MCF 10A (cell line): ENCODE measurements at places on chromosomes 5 and 9. TPM values are rescaled to one million over a fixed set of nuclear protein-coding genes. Genes with fewer than 3 reads are reported as not detected.

- DNase-seq = peak; percentile 52
Measured at GRCh38 chr5:127985811-127986325, 97.7 kb upstream of the SLC12A2 start.

DNA sequence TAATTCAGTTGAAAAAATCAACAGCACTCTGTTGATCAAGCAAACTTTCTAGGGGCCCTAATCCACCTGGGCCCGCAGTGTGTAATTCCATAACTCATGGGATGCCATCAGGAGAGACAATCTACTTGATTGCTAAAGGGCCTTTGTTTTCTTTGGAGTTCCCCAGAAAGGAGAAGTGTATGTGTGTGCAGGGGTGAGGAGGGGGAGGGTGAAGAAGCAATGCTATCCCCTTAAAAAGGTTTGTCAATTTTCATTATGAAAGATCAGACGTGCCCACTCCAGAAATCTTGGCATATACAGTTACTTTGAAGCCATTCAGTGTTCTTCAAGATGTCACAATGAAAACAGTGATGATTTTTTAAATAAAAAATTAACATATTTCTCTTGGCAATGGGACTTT is 6.2 kb downstream of the PARP8 start:
- DNase-seq = no peak

GRCh38 chr9:124790301-124790700 is 13.4 kb downstream of the OLFML2A start:
- no peak for DNase-seq

DNA sequence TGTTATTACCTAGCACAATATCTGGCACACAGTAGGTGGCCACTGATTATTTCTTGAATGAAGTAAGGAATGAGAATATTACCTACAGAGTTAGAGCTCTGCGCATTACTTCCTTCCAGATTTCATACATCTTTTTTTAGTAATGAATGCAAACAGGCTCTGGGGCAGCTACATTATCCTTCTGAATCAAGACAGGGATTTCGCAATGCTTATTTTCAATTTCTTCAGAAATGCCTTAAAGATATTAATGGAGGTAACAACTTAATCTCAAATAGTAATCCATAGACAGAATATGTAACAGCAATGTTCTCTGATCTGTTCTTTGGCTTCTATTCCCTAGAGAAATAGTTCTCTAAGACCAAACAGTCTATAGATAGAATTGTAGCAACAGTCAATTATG is 32.6 kb downstream of the CDKN2A start:
- DNase-seq = no peak

GRCh38 chr9:136642439-136642921 is 20.2 kb upstream of the EGFL7 start:
- no peak for DNase-seq

GRCh38 chr5:89871906-89872305 is 537.6 kb downstream of the CETN3 start:
- DNase-seq = peak; percentile 11

- no peak for DNase-seq
Measured at GRCh38 chr9:117296453-117296852, 118.4 kb downstream of the ASTN2 start.

GRCh38 chr5:91123901-91124300 is 259.2 kb downstream of the ARRDC3 start:
- DNase-seq = no peak

DNA sequence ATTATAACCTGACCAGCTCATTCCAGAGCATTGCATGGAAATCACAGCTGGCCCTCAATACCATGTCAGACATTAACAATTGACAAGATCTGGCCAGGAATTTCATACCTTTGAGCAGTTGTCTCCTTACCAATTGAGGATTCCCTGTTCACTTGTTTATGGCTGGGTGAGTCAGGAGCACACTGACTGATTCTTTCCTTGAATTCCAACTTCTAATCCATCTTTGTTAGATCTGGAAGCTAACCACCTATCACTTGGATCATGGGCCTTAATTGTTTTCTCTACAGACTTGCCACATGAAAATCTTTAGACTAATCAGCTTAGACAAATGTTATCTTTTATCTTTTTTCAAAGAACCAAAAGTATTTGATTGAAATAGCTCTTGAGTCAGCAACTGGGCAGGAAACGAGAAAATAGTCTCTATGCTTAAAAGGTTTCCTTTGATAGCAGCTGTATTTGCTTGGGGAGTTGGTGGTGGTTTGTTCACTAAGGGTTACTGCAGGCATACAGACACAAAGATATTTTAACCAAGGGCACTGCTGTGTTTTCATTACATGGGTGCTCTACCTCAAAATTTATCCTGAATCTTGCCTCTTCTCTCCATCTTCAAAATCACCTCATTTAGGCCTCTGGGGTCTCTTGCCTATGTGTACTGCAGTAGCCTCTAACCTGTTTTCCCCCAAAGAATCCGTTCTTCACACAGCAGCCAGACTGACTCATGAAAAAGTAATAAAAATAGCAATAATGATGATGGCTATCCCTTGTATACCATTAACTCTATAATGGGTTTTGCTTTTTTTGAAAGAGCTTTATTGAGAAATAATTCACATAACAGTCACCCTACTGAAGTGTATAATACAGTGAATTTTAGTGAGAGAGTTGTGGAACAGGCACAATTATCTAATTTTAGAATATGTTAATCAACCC is 197.0 kb upstream of the NMUR2 start:
- no peak for DNase-seq

DNA sequence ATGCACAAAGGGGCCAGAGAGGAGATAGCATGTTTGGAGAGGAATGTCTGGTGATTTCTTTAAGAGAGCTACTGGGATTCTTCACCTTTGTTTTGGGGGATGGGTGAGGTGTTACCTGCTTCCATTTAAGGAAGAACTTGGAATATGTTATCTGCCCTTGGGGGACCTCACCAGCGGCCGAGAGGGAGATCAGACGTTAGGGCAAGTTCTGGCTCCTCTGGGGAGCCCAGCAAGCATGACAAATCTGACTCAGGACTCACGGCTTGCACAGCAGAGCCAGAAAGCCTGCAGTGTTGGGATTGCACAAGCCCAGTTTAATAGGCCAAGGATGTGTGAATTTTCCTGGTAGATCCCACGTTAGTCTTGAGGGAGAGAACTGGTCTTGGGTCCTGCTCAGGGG is 40.3 kb downstream of the SLC28A3 start:
- peak; percentile 82 for DNase-seq

GRCh38 chr9:37374892-37375291 is 47.6 kb upstream of the GRHPR start:
- DNase-seq = no peak

DNA sequence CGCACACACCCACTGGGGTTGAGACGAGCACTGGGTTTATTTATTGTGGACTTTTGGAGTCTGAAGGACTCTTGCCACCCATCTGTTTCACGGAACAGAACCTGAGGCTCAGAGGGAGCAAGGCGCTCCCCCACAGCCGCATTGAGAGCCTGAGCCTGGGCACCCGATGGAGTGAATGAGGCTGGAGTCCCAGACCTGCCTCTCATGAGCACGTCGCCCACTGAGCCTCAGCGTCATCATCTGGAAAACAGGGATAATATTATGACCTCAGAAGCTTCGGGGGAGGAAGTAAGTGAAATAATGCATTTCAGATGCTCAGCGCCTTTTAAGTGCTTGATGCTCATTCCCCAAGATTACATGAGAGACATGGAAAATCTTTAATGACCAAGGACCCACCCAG is 5.5 kb downstream of the NEK6 start:
- DNase-seq = no peak

GRCh38 chr9:131690941-131691573 is 48.8 kb downstream of the RAPGEF1 start:
- no peak for DNase-seq

DNA sequence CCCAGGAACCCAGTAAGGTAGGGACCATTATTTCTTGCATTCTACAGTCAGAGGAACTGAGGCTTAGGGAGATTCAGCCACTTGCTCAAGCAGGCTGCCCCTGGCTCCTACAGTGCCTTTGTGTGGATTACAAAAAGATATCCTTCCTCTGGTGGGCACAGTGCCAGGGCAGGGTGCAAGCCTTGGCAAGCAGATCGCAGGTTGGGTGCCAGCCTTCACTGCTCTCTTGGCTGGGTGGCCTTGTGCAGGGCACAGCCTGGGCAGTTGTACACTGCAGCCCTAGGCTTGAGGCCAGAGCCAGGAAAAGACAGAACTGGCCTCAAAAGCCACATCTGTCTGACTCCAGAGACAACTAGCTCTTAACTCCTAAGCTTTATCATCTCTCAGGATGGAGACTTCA is 15.0 kb downstream of the DOCK2 start:
- DNase-seq = peak; percentile 84

DNA sequence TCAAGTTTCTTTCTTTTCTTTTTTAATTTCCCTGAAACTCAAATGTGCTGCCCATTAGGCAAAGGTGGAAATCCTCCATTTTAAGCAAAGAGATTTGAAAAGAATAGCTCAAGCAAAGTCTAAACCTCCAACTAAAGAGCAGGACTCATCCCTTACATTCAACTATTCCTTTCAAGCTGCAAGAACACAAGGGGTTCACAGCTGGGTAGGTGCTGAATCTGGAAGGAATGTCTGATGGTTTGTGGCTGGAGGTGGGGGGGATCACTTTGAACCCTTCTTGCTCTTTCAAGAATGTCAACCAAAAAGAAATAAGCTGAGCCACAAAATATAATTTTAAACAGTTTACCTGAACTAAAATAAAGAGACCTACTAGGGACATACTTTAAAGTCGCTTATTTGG is 375.7 kb upstream of the CDH10 start:
- DNase-seq = no peak

DNA sequence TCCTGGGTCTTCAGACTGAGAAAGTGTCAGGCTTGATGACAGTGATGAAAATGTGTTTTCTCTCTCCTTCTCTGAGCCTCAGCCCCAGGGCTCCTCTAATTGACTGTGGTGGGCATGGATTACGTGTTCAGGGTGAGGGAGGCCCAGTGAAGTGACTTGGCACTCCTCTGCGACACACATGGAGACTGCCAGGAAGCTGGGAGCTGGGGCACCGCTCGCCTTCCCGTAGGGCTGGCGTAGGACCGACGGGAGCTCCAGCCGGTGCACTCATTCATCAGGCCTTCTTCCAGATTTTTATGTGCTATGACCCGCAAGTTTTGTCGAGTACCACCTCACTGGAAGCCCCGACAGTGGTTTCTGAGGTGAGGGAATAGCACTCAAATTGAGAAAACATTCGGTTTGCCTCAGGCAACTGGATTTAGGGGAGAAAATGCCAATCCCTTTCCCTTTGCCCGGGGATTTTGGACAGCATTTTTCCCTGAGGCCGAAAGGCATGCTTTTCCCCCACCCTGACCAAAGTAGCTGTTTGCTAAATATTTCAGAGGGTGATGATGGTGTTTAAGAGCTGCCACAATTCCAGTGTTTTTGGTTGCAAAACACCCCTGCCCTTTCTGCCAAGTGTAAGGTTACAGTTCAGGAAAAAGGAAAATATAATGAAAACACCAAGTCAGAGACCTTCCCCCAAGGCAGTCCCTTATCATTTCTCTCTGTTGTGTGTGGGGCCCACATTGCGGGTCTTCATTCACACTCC is 83.7 kb downstream of the PCSK5 start:
- no peak for DNase-seq

DNA sequence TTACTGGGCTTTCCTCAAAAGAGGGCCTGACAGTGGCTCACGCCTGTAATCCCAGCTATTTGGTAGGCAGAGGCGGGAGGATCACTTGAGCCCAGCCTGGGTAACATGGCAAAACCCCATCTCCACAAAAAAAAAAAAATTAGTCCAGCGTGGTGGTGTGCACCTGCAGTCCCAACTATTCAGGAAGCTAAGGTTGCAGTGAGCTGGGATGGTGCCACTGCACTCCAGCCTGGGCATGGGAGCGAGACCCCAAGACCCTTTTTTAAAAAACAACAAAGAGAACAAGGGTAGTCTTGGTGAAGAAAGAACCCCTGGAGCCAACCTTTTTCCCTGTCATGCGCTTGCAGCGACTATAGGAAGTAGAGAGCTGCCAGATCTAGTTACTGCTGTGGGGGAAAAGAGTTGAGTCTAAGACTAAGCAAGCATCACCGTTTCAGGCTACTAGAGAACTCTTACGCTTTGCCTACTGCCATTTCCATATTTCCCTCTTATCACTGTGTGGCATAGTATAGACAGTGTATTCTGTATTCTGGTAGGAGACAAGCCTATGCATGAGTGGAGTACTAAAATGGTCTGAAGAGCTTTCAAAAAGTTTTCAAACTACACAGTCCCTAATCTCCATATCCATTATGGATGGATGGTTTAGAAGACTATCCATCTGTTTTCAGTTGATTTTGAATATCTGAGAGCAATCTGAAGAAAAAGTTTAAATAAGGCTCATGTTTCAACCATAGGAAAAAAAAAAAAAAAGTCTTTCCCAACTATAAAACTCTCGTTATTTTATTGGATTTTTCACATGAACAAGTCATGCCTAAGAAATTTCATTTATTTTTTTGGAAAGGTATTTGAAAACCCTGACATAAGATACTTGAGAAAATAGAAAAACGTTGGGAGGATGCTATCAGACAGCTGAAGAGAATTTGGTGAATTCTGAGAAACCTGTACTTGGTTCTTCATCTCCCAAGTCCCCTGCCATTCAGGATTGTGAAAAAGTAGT is 2.6 kb downstream of the C9orf40 start:
- no peak for DNase-seq

- DNase-seq = no peak
Measured at GRCh38 chr5:54081415-54081814, 229.0 kb downstream of the ARL15 start.

GRCh38 chr5:10384483-10384882 is 31.0 kb downstream of the MARCHF6 start:
- DNase-seq = no peak

GRCh38 chr9:27292659-27293405 is 4.1 kb downstream of the EQTN start:
- DNase-seq = no peak

GRCh38 chr9:101173907-101174306 is 145.4 kb downstream of the PLPPR1 start:
- no peak for DNase-seq

GRCh38 chr5:160887780-160888179 is 35.8 kb upstream of the ATP10B start:
- DNase-seq = no peak

GRCh38 chr5:137415231-137415681 is 83.9 kb downstream of the SPOCK1 start:
- DNase-seq = peak; percentile 42

GRCh38 chr5:56802205-56802604 is 13.1 kb upstream of the MAP3K1 start:
- no peak for DNase-seq

- peak; percentile 21 for DNase-seq
Measured at GRCh38 chr9:32841314-32841713, 58.0 kb downstream of the TMEM215 start.

Gene TMEM215
- not detected in 2 replicates for total RNA-seq

Gene TRIM14
- 15.8 and 17.9 TPM in 2 replicates for total RNA-seq

Gene DIPK1B
- total RNA-seq = not detected in 2 replicates

Gene SPINK1
- total RNA-seq = 1.5 and 4.0 TPM in 2 replicates

Gene DMAC1
- total RNA-seq = 48.3 and 49.6 TPM in 2 replicates

Gene OR1J4
- total RNA-seq = not detected in 2 replicates

Gene PLPPR1
- total RNA-seq = not detected in 2 replicates

Gene PTGS1
- total RNA-seq = 0.20 and 0.70 TPM in 2 replicates
